ENCODE measurements at places on chromosomes 2 and 18.
A peak's percentile ranks its signal among the peaks of the same experiment; 100 is the strongest.

DNA sequence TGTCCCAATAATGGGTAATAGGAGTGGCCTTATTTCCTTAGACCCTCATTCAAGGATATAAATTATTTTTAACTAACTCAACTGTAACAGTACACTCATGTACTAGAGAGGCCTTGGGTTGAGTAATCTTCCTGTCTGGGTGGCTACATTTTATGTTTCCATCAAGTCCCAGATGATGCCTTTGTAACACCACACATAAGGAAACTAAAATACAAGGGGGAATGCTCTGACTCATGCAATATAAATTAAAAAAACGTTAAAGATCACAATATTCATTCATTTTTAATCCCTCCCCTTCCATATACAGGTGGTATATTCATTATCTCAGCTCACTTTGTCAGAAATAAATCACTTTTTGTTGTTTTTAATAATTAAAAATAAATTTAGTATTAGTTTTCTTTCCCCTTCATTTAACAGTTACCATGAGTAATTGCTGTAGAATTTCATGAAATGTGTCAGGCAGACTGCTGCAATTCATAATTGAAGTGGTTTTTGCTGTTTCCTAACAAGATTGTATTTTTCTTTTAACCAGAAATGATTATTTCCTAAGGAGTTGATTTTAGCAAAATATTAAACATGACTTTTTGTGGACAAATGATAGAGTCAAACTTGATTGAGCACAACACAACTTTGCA, 1403.6 kb downstream of the SUCLG1 start:
- peak; percentile 86 for DNase-seq

- DNase-seq, result no peak
Measured at GRCh38 chr18:51107082-51107481, 77.1 kb downstream of the SMAD4 start.

DNA sequence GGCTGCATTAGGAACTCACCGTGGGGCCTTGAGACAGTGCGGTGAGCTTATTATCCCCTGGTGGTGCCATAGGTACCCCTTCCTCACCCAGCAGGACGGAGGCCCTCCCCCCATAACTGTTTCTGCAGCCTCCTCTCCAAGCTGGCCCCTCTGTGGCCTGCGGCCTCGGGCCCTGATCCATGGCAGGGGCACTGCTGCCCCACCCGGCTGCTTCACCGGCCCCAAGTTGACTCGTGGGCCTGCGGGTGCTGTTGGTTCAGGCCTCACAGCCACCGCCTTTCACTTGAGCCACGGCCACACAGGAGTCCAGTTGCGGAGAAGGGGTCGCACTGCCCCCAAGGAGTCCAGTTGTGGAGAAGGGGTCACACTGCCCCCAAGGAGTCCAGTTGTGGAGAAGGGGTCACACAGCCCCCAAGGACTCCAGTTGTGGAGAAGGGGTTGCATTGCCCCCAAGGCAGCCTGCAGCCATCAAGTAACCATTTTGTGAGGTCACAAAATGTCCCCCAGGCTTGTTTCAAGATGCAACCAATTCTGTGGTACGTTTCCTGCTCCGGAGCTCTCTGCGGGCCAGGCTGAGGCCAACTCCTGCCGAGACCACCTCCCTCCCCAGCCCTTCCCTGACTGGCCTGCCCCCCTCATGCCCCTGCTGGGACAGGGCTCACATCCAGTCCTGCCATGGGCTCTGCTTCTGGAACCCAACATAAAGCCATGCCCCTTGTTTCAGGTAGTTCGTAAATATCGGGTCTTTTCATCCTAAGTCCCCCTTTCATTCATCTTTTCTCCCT, 4.6 kb downstream of the LRRFIP1 start:
- no peak for DNase-seq

GRCh38 chr18:74529811-74530583, 4.3 kb upstream of the CNDP1 start:
- DNase-seq, result no peak

GRCh38 chr18:63005306-63005705, 290.0 kb downstream of the PHLPP1 start:
- no peak for DNase-seq

DNA sequence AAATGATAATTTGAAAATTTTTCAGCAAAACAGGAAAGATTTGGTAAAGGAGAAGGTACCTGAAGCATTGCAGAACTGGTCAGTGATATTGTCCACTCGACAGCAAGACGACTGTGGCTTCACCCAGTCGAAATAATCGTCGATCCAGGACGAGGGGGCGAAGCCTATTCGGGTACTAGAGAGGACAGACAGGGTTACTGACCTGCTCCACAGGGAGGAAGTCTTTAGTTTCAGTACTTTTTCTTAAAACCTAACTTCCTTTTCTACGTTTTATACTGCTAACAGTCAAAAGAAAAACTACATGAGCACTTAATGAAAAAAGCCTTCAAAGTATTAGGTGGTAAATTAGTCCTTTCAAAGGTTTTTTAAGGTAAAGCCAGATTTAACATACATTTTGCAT, 36.0 kb downstream of the RMC1 start:
- DNase-seq, result no peak

DNA sequence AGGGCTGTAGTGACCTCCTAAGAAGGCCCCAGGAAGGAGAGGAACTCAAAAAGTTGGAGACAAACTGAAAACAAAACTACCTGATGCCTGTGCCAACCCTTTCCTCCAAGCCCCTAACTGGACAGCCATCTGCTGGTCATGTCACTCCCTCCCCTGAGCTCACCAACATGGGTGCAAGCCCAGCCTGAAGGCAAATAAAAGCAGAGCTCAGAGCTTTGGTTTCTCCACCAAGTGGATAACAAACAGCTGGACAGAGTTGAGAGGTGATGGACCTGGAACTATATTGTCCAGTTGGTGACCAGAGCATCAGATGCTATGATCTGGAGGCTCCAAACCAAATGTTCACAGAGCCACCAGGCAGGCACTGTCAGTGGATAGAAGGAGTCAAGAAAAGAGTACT, 34.6 kb upstream of the MAL start:
- no peak for DNase-seq
